NCI-H1092 (cell line): ENCODE measurements at places on chromosomes 4 and X.

- DNase-seq, result no peak
These were observed 26.9 kb upstream of the BMP3 start for GRCh38 chr4:81003597-81004111.

- no peak for DNase-seq
These were observed 482.9 kb downstream of the NAF1 start for GRCh38 chr4:162683659-162684370.

GRCh38 chr4:8332038-8332857 lies 62.7 kb downstream of the HTRA3 start:
- DNase-seq, result no peak

DNA sequence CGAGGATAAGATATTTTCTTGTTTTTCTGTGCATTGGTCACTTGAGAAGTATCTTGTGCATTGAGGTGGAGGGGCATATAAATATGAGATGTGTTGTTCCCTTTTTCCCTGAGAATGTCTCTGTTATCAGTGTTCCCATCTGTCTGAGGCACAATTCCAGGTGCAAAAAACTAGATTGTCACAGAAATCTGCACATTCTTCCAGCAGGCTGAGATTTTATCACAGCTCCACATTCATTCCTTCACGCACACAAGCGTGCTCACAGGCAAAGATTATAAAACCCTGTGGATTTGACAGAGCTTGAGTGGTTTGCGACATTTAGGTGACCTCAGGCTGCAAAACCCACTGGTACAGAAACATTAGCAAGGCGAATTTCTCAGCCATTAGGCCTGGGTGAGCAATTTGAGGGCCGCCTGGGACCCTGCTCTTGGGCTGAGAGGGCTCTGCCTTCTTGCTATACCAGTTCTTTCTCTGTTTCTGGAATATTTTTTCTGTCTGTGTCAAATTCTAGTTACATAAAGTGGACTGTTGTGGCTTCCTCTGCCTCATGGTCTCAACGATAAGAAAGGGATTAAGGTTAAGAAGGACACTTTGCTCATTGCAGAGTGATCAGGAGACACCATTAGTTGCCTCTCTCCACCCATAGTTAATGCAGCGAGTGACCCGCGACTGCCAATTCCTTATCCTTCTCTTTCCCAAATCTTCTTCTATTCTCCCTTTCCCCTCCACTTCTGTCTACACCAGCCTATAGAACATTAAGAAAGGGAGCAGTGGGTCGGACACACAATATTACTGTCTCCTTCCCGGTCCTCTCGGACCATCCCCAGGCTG lies 86.7 kb upstream of the C1QTNF7 start:
- no peak for DNase-seq

GRCh38 chrX:12991575-12991974 lies 16.7 kb downstream of the TMSB4X start:
- DNase-seq, result no peak

DNA sequence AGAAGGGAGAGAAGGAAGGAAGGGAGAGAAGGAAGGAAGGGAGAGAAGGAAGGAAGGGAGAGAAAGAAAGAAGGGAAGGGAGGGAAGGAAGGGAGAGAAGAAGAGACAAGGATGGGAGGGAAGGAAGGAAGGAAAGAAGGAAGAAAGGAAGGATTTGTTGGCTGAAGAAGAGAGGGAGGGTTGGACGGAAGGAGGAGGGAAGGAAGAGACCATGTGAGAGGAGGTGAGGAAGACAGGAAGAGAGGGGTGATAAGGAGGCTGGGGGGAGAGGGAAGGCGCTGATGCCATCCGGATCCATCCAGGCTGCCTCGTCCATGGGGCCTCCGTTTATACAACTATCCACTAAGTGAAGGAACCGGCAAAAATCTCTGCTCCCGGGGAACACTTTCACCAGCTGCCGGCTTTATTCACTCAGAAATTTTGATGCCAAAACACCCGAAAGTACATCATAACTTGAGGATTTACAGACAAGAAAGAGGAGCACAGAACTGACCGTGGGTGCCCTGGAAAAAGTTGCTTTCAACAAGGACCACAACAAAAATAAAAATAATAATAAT lies 14.9 kb downstream of the DHRSX start:
- no peak for DNase-seq

DNA sequence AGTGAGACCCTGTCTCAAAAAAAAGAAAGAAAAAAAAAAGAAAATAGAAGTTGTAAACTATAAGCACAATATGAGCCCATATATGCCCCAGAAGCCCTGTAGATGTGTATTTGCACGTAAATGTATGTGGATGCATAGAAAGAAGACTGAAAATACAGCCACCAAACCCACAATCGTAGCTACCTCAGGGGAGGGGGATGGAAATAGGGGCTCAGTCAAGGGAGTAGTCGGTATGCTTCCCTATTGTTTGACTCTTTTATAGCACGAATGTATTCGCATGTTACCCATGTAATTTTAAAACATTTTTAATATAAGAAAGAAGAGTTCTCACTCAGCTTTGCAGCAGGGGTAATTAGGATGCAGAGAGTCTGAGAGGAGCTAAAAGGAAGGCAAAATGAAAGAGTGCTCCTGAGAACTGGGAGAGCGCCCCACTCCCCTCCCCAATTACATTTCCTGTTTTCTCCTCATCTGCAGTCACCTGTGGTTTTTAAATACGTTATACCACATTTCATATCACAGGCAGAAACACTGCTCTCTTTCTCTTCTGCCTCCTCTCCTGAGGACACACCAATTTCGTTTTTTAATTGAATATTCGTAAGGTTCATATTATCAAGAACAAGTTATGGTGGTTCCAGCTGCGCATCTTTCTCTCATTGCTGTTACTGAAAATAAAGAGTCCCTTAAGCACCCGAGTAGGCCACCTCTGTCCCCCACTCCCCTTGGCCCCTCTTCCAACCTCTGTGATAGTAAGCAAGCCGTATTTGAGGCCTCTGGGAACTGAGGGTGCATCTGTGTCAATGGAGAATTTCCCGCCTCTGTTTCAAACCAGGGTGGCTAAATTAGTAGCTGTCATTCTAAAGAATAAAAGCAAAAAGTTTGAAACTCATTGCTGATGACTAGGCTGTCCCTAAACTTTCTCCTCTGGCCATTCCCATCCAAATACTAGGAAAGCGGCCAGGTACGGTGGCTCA lies 10.7 kb downstream of the SEPTIN6 start:
- no peak for DNase-seq

DNA sequence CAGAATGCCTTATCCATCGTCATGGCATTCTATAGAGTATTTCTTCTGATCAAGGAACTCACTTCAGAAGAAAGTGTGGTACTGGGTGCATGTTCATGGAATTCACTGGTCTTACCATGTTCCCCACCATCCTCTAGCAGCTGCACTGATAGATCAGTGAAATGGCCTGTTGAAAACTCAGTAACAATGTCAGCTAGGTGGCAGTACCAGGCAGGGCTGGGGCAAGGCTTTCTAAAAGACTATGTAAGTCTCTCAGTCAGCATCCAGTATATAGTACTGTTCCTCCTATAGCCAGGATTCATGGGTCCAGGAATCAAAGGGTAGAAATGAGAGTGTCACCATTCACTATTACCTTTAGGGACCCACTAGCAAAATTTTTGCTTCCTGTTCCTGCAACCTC lies 15.8 kb upstream of the LDB2 start:
- DNase-seq, result no peak

- no peak for DNase-seq
These were observed 168.5 kb downstream of the SOWAHB start for GRCh38 chr4:76729460-76729859.

GRCh38 chrX:94854251-94854650 lies 1180.2 kb downstream of the FAM133A start:
- no peak for DNase-seq

- no peak for DNase-seq
These were observed 102.5 kb downstream of the FNIP2 start for GRCh38 chr4:158871335-158871724.

DNA sequence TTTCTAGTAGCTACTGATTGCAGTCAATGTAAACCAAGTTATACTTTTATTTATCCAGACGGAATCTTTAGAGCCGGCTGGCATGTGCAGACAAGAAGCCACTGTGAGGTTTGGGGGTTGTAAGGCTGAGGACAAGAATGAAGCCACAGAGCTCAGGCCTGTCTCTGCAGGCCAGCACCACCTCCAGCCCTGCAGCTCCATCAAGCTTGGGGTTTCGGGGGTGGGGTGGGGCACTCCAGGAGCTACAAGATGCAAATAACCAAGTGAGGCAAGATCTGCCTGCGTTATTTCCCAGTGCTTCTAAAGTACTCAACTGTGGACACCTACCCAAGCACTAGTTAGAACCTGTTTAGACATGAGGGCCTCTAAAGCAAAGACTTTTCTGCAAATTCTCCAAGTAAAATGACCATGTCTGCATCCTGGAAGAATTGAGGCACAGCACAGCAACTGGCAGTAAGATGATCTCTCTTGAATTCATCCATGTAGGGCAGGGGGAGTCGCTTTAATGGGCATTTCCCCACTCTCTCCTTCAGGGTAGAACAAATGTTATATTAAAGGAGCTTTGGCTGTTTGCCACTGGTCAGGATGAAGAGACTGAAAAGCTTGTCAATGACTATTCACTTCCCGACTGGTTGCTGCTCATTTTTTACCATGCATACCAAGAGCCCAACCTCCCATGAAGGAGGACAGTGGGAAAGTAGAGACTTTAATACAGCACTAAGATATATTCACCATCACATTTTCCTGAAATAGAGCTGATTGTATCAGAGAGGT lies 222.5 kb downstream of the MGST2 start:
- DNase-seq, result no peak

GRCh38 chr4:184968784-184969201 lies 49.5 kb upstream of the HELT start:
- no peak for DNase-seq

DNA sequence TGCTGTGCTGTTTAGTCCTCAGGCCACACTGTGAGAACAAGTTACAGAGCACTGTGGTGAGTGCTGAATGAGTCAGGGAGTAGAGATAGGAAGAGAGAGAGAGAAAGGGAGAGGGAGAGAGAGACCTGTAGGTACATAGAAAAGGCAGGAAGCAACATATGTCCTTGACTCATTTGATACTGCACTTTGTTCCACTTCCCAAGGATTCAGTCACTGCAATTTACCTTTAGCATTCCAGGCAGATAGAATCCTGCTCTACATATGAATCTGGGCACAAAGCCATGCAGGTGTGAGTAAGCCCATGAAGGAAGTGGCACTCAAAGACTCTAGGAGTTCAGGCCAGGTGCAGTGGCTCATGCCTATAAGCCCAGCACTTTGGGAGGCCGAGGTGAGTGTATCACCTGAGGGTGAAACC lies 1.0 kb upstream of the DAPP1 start:
- peak; percentile 7 for DNase-seq

DNA sequence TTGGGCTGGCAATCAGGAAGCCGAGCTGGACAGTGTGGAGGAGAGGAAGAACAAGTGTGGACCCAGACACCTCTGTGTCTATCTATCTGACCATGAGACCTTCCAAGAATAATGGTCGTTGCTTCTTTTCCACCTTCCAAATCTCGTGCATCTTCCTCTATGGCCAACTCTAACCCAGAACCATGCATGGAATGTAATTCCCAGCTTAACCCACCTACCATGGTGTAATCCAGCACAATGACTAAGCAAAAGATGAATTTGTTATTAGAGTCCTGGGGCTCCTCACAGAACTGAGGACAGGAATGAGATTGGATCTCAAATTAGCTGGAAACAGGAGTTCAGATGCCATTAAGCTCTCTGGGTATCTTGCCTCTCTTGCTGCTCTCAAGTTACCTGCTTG lies 17.4 kb upstream of the TMEM184C start:
- DNase-seq, result no peak

DNA sequence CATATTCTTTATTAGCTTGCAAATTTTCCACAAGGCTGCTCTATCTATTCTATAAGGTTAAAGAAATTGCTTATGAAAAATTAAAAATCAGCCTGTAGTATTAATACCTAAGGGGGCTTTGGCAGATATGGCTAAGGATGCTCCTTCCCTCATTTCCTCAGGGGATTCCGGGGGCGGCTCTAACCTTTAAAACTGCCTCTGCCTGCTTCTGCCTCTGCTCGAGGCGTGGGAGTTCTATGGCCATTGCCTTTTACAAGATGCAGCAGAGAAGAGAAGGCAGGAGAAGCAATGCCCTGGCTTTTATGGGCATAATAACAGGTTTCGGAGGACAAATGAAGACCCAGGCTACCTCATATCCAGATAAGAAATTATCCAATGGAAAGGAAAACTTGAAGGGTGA lies 8.6 kb upstream of the CDKN2AIP start:
- DNase-seq, result no peak

GRCh38 chr4:1266881-1267763 lies 18.2 kb upstream of the CTBP1 start:
- no peak for DNase-seq

- DNase-seq, result no peak
These were observed 21.0 kb upstream of the CITED1 start for GRCh38 chrX:72326605-72327300.

DNA sequence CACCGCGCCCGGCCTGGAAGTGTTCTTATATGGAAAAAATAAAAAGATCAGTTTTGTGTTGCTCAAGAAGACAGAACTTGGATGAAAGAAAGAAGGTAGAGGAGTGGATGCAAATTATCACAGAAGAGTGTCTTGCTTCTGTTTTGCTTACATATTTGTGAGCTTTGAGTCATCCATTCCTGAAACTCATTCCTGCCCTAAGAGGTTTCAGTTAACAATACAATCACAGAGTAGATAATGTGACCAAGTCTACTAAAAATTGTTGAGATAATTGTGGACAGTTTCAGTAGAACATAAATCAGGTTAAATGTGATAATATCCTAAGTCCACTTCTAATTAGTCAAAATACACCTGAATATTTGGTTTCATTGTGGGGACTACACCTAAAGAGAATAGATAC lies 26.4 kb upstream of the LRCH2 start:
- DNase-seq, result no peak

DNA sequence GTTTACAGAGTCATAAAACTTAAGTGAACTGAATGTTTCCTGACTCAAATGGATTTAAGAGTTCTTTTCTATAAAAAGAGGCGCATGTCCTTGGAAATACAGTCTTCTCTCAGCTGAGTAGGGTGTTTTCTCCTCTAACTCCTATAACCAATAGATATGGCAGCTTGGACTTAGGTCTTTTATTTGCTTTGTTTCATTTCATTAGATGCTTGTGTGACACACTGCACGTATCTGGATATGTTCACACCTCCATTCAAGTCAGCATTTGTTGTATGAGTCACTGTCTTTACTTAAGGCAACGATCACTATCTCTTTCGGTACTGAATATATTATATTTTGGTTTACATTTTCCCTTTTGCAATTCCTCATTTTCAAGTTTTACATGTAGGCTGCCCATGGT lies 136.6 kb downstream of the ARSF start:
- no peak for DNase-seq
